Bronchus fibroblast of lung (primary cell): ENCODE measurements at places on chromosomes 7 and 10. TPM values are rescaled to one million over a fixed set of nuclear protein-coding genes. Genes with fewer than 3 reads are reported as not detected.

The MYH16 gene
- total RNA-seq: under 0.01 TPM in 1 of 2 replicates, not detected in the other

The TMEM209 gene
- total RNA-seq: 13.1 and 13.6 TPM in 2 replicates

The STAG3 gene
- total RNA-seq: 0.84 and 1.8 TPM in 2 replicates

The RGR gene
- total RNA-seq: not detected in 2 replicates

The LBX1 gene
- under 0.01 TPM in 1 of 2 replicates, not detected in the other for total RNA-seq

The ACHE gene
- total RNA-seq: 0.34 TPM in 1 of 2 replicates, not detected in the other

The TACC2 gene
- 7.3 and 10.8 TPM in 2 replicates for total RNA-seq

The GBX1 gene
- not detected in 2 replicates for total RNA-seq

The PURB gene
- 4.5 and 6.4 TPM in 2 replicates for total RNA-seq

The SYT15 gene
- 0.59 TPM in 1 of 2 replicates, not detected in the other for total RNA-seq

The UTF1 gene
- not detected in 2 replicates for total RNA-seq

The TNPO3 gene
- 40.4 and 43.5 TPM in 2 replicates for total RNA-seq

The PRSS37 gene
- not detected in 2 replicates for total RNA-seq

The HELLS gene
- 15.9 and 28.6 TPM in 2 replicates for total RNA-seq

The POM121 gene
- 7.9 TPM in 2 replicates for total RNA-seq

The EPHA1 gene
- 0.15 and 0.17 TPM in 2 replicates for total RNA-seq

The SUN3 gene
- total RNA-seq: not detected in 2 replicates

The CD36 gene
- 0.15 TPM in 1 of 2 replicates, not detected in the other for total RNA-seq

The NPC1L1 gene
- total RNA-seq: not detected in 2 replicates

The CUL2 gene
- 18.8 and 19.9 TPM in 2 replicates for total RNA-seq

The C7orf57 gene
- total RNA-seq: 0.17 TPM in 1 of 2 replicates, not detected in the other

The CYP3A4 gene
- not detected in 2 replicates for total RNA-seq

The PDZD7 gene
- 0.84 and 1.0 TPM in 2 replicates for total RNA-seq

The SPDYE11 gene
- total RNA-seq: not detected in 2 replicates
